HFFc6 (cell line): ENCODE measurements at places on chromosomes 13 and 19. TPM values are rescaled to one million over a fixed set of nuclear protein-coding genes. Genes with fewer than 3 reads are reported as not detected.

CLASRP gene
- 32.0 to 39.3 TPM (median 37.8 TPM) in 3 replicates for total RNA-seq

- DNase-seq = no peak
Observed at GRCh38 chr13:56102641-56103040, 1038.1 kb upstream of the PRR20A start.

GRCh38 chr19:54422136-54422535 is 6.9 kb downstream of the TTYH1 start:
- no peak for DNase-seq

DNA sequence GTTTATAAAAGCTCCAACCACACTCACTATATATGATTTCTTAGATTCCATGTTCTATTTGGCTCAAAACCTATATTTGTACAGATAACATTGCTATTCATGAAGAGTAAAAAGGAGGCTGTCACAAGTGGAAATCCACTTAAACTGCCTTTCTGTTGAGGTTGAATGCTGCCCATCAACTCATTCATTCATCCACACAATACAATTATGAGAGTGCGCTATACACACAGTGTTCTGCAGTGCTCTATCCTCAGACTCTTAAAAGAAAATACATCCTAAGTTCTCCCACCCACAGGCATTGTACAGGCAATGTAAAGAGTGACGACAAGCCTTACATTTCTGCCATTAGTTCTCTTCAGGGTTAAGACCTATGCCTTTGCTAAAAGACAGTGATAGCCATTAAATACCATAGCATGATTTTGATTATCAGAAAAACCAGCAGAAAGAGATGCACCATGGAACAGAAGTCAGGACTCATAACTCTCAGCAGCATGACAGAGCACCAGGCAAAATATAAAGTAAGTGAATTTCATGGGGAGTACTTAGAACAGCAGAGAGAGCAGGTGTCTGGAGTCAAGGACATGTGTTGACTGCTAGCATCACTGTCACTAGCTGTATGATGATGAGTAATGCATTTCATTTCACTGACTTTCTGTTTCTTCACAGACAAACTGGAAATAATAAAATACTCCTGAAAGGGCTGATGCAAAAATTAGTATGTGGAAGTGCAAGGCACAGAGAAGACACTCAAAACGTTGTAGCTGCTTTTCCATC is 218.0 kb downstream of the RBM26 start:
- DNase-seq = no peak

SLC17A7 gene
- not detected in 3 replicates for total RNA-seq

DNA sequence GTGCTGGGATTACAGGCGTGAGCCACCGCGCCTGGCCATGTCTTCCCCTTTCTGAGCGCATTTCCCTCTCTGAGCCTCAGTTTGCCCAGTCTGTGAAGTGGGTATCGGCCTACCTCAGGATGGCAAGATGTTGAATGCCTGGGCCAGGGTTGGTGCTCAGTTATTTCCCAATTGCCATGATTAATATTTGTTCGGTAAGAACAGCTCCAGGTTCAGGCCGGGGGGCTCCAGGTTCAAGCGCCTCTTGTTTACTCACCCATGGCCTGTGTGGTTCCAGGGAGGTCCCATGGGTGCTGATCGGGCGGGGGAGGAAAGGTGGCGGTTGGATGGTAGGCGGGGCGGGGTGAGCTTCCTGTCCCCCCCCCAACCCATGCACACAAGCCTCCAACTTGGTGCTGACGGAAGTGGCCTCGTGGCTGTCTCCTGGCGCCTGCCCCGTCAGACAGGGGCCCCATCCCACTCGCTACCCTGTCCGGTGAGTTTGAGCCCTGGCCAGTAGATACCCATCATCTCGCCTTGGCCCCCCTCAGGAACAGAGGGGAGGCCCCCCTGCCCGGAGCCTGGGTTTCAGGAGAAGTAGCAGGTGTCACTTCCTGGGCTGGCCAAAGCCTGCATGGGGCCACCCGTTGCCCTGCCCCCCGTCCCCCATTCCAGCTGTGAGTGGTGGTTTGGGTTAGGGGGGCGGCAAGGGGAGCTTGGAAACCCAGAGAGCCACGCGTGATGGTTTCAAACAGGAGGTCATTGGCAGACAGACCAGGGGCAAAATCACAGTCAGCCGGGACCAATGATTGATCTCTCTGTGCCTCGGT is at the start of gene FCHO1:
FCHO1 (plus strand) TSS at position 375 of the 809 bp plus-strand sequence. CDS start 3,688 bp downstream, outside the sequence.
- no peak for DNase-seq

DNAJC3 gene
- total RNA-seq = 42.7 to 51.4 TPM (median 47.0 TPM) in 3 replicates

DNA sequence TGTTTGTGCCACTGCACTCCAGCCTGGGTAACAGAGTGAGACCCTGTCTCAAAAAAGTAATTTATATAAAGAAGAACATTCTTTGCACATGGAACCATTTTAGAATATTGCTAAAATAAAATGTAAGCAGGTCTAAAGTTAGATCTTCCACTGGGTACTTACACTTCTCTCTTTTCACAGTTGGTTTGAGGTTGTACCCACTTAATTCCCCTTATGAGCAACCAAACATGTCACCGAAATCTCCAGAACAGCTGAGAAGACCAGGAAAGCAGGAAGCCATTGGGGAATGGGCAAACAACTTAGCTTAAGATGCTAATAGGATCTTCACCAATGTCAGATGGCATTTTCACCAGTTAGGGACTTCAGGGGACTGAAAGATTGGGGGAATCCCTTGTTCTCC is 18.8 kb downstream of the NLRP4 start:
- no peak for DNase-seq
